ENCODE measurements at places on chromosomes 1 and 21.

DNA sequence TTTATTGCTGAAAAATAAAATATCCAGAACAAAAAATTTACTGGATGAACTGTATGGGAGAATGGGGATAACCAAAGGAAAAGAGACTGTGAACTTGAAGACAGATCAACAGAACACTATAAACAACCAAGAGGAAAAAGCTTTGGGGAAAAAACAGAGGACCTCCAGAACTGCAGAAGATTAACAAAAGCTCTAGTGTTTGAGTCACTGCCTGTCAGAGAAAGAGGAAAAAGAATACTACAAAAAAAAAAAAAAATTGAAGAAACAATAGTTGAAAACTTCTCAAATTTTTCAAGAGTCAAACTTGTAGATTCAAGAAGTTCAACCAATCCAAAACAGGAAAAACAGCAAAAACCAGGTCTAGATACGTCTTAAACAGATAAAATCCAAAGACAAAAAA is 44.3 kb downstream of the ARHGAP29 start:
- DNase-seq: no peak

- no peak for DNase-seq
Measured at GRCh38 chr1:167676205-167676915, 45.4 kb upstream of the MPZL1 start.

DNA sequence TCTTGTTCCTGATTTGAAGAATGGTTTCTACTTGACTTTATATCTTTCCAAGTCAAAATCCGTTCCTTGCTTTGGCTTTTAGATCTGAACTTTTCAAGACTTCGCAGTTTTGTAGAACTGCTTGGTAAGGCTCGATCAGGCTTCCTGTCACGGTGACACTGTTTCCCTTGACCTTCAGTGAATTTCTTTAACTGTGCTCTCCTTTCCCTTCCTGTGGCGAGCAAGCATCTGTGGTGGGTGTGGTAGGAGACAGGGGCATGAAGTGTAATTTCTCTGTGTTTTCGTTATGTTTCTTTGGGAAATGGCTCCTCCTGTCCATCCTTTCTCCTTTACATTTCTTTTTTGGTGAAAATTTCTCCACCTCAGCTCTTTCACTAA is 10.4 kb downstream of the STYXL2 start:
- DNase-seq: no peak

DNA sequence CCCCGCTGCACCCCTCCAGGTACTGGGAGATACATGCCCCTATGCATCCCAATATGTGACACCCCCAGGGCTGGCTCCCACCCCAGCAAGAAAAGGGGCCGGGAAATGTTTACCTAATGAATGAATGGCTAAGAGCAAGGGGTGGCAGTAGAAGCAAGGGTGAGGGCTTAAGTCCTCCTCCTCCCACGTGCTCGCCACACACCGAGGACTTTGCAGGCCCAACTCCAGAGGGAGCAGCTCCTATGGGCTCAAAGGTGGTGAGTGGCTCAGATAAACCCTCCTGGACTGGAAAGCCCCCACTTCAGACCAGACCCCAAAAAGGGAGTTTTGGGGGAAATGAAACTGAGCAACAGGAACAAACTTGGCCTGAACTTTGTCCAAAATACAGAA is 11.4 kb downstream of the SLC45A3 start:
- no peak for DNase-seq

- no peak for DNase-seq
Measured at GRCh38 chr1:177596485-177596884, 373.4 kb downstream of the SEC16B start.

DNA sequence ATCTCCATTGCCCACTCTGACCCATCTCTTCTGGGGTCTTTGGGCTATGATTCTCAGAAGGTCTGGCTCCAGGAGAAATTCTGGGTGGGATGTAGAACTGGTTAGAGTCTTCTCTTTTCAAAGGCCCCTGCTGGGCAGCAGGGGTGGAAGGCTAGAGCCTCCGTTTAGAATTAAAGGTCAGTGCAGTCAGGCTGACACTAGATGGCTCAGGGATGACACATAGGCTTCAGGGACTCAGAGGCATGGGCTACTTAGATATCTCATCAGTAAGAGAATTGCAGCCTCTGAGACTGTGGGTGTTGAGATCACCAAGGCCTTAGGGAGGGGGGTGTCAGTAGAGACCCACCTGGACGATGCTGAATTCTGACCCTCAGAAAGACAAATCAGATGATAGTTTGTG is 12.6 kb upstream of the PPM1J start:
- DNase-seq: no peak

- peak; percentile 72 for DNase-seq
Measured at GRCh38 chr1:202270871-202271326, 70.8 kb downstream of the UBE2T start.

DNA sequence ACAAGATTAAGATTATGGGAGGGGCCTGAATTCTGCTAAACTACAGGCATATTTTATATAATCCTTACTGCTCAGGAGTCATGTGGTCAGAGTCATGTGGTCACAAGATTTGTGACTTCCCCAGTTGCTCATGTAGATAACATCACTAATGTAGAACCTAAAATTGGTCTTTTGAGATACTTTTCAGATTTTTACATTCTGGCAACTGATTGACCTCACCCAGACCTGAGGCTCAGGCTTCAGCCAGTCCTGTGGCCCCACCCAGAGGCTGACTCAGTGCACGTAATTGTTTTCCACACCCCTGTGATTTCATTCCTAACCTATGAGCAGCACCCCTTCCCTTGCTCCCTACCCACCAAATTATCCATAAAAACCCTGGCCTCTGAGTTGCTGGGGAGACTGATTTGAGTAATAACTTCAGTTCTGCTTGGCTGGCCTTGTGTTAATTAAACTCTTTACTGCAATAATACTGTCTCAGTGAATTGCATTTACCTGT is 41.7 kb upstream of the ZNF326 start:
- no peak for DNase-seq

DNA sequence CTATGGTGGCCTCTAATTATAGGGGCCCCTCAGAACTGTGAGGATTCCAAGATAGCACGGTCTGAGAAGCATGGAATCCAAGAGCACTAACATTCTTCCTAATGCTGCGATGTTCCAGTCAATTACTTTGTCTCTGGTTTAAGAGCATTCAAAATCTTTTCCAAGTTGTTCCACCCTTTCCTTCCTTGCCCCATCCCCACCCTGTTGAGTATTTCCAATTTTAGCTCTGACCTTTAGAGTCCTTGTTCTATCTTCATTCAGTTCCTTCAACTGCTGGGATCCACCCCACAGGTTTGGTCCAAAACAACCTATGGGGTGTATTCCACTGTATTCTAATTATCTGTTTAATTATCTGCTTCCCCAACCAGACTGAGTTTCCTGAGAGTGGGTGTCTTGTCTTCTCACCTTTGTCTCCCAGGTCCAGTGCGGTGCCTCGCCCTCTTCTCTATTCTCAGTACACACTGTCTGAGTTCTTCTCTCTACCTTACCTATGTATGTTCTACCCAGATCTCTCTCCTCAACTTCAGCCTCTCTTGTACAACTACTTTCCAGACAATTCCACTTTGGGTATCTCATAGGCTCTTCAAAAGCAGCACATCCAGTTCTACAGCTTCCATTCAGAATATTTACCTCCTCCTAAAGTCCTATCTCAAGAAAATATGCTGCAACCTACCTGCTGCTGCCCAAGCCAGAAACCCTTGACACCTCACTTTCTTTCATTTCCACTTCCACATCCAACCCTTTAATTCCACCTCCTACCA is 25.0 kb upstream of the BCL9 start:
- no peak for DNase-seq

DNA sequence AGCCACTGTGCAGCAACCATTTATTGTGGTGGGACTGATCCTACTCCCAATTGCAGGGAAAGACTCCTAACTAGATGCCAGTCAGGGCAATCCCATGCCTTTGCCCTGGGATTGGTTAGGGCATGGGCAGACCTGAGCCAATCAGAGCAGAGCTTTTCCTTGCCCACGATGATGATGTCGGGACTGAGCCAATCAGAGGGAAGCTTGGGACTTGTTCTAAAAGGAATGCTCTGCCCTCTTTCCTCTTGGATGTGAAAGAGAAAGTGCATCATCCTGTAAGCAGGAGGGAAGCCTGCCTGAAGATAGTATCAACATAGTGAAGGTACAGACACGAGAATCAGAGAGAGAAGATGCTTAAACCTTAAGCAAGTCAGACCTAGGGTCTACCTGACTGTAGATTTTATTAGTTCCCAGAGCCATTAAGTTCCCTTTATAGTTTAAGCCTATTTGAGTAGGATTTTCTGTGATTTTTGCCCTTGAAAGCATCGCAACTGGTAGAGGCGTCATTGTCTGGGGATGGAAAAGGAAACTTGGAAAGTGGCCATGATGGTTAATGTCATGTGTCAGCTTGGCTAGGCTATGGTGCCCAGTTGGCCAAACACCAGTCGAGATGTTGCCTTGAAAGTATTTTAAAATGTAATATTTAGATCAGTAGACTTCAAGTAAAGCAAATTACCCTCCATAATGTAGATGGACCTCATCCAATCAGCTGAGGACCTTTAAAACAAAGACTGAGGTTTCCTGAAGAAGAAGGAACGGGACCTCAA is 19.9 kb downstream of the IRF2BP2 start:
- no peak for DNase-seq

GRCh38 chr1:177021687-177022086 is 142.8 kb downstream of the ASTN1 start:
- DNase-seq: no peak

DNA sequence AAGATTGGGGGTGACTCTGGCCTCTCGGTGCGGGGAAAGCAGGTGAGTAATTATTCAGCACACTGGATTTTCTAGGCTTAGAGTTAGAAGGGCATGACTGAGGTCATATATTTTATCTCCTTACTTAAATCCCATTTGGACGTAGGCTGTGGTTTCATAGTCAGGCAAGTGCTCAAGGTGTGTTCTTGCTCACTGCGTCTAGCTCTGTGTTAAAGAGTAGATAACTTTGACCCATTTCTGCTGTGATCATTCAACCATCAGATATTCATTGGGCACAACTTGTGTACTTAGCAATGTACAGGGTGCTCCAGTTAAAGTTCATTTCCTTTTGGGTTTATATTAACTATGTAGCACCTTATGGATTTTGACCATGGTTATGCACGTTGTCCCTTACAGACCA is 14.6 kb downstream of the PFKFB2 start:
- DNase-seq: no peak

DNA sequence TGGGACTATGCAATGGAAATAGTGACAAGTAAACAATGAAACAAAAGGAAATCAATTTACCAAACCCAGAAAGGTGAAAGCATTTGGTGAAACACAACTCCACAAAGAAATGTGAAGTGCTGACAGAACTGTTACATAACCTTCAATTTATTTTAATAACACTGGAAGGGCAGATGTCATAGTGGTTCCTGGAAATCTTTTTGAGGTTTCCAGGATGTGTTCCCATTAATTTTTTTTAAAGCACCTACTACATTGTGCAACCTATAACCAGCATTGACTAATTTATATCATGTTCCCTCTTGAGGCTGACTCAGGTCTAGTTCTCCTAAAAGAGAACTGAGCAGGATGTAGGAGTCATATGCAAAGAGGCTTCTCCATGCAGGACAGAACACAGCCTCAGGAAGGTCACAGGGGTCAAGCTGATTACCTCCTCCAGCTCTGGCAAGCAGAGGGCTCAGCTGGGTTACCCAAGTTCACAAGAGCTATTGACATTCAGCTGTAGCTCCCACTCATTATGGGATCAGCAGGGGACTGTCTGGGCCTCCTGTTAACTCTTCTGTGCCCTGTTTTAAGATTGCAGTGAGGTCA is 157.1 kb upstream of the NRIP1 start:
- DNase-seq: no peak
